Head of caudate nucleus (tissue), 42 donors: ENCODE measurements at places on chromosomes 5 and 9.

DNA sequence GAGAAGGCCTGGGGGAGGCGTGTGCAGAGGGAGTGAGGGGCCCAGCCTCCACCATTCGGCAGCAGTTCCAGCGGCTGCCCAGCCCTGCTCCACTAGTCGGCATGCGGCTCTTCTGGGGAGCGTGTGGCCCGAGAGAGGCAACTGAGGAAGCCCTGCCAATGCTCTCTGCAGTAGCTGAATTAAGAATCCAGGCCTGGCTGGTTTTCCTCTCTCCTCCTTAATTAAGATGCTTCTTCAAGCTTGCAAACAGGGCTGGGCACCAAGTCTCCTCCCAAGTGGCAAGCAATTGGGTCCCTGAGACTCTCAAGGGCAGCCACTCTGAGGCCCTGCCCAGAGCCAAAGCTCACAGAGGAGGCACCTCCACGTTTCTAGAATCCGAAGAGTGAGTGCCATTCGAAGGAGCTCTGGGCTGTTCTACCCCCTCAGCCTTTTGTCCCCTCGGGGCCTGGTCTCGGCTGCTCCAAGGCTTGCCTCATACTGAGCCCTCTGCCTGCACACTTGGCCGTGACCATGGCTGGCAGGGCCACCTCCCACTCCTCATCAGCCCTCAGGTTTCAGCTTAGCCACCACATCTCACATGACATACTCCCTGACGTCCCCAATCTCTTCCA, 75.4 kb upstream of the LRRTM2 start:
- DNase-seq, result peak; percentile 34

DNA sequence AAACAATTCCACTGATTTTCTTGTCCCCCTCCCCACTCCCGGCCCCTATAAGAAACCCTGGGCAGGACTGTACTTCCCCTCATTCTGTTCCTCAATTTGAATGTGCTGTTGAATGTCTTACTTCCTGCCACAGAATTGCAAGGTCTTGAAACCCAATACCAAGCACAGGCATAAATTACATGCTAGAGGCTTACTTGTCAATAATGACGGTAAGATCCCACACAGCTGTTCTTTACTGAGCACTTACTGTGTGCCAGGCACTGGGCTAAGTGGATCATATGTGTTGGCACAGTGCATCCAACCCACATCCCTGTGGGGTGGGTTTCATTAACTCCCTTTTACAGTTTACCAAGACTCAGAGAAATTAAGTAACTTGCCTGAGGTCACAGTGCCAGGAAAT, 63.4 kb downstream of the MVB12B start:
- no peak for DNase-seq

DNA sequence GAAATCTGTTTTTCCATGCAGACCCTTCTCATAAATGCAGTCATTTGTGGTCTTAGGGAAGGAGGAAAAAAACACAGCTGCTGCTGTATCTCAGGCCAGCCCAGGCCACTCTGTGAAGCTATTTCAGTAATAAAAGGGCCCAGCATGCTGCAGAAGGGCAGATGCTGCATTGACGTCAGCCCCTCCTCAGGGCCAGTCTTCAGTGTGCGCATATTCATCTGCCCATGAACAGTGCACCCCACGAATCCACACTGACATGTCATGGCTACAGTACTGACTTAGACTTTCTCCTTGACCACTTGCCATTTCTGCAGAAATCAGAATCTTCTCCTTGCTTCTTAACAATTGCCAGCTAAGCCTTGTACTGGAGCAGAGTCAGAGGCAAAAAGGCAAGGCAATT, 304.7 kb downstream of the GABRG2 start:
- DNase-seq, result no peak

DNA sequence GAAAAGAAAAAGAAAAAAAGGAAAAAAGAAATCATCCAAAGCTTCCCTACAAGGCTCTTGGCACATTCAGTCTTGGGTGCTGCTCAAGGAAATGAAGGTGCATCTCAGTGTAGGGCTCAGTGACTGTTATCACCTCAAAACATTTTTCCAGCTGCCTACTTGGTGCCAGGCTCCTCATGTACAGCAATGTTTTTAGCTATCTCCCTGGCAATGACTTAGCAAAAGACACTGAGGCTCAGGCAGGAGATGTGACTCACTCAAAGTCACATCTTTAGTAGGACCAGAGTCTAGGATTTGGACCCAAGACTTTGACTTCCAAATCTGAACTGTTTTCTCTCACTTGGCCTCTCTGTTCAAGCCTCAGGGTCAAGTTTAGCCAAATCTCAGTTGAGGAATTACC, 264.2 kb downstream of the CRB2 start:
- no peak for DNase-seq

- no peak for DNase-seq
These were observed 53.0 kb downstream of the SUB1 start for GRCh38 chr5:32638309-32638708.

- DNase-seq, result no peak
These were observed 44.0 kb upstream of the SLC30A5 start for GRCh38 chr5:69049796-69050195.

- DNase-seq, result no peak
These were observed 34.5 kb upstream of the BASP1 start for GRCh38 chr5:17182981-17183380.

DNA sequence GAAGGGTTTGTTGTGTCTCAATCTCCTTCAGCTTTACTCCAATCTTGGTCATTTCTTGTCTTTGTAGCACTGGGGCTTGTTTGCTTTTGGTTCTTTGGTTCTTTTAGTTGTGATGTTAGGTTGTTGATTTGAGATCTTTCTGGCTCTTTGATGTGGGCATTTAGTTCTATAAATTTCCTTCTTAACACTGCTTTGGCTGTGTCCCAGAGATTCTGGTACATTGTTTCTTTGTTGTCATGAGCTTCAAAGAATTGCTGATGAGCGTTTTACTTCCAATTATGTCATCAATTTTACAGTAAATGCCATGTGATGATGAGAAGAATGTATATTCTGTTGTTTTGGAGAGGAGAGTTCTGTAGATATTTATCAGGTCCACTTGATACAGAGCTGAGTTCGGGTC, 353.3 kb downstream of the MAN2A1 start:
- DNase-seq, result no peak

- DNase-seq, result no peak
These were observed 128.3 kb downstream of the HSD17B3 start for GRCh38 chr9:96173640-96174039.

- no peak for DNase-seq
These were observed 37.2 kb upstream of the S1PR3 start for GRCh38 chr9:88954066-88954465.

DNA sequence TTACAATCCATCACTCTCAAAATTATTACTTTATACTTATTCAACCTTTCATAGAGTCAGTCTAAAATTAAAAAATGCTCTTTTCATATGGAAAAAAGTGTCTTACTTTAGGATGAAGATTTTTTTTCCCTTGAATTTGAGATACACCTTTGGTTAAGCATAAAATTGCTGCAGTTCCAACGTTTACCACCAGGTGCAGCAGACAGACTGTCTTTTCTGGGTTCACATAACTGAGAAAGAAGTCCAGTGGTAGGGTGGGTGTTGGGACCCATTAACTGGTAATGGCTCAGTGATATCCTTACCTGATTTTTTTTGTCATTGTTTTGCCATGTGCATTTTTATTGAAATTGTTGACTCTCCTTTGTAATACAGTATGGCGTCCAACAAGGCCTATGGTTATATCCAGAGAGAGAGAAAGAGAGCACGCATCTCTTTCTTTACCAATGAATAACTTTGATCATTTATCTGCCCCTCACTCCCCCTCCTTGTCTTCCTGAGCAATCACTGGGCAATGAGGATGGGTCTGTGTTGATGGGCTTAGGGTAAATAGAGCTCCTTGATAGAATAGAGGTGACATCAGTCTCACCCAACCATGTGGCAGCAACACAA, 98.4 kb downstream of the FBXL7 start:
- DNase-seq, result peak; percentile 43

DNA sequence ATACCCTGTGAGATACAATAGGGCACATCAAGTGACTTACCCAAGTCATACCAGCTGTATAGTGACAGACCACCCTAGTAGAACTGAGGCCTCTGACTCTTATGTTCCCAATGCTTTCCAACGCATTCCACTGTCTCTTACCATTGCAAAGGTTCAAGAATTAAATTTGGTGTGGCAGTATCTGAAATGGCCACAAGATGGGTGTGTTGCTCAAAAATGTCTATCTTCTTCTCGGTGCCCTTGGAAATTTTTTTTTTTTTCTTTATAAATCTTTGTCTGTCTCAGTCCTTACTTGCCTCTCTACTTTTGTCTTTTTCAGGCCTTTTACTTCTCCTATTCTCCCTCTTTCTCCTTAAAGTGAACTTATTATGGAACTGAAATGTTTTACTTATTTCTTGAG, 48.4 kb downstream of the GPR21 start:
- no peak for DNase-seq

GRCh38 chr5:1850324-1851154, 32.2 kb downstream of the IRX4 start:
- no peak for DNase-seq

- DNase-seq, result peak; percentile 89
These were observed 4.8 kb upstream of the SARDH start for GRCh38 chr9:133742849-133743444.

GRCh38 chr5:5584751-5585150, 162.3 kb downstream of the ICE1 start:
- no peak for DNase-seq

- no peak for DNase-seq
These were observed 77.5 kb downstream of the PSD2 start for GRCh38 chr5:139872851-139873794.

- no peak for DNase-seq
These were observed 408.3 kb downstream of the MED10 start for GRCh38 chr5:5969942-5970483.

- no peak for DNase-seq
These were observed 2.1 kb upstream of the SLC12A7 start for GRCh38 chr5:1113805-1114586.

- DNase-seq, result peak; percentile 92
These were observed 84.4 kb downstream of the INSYN2B start for GRCh38 chr5:169895926-169896325.

DNA sequence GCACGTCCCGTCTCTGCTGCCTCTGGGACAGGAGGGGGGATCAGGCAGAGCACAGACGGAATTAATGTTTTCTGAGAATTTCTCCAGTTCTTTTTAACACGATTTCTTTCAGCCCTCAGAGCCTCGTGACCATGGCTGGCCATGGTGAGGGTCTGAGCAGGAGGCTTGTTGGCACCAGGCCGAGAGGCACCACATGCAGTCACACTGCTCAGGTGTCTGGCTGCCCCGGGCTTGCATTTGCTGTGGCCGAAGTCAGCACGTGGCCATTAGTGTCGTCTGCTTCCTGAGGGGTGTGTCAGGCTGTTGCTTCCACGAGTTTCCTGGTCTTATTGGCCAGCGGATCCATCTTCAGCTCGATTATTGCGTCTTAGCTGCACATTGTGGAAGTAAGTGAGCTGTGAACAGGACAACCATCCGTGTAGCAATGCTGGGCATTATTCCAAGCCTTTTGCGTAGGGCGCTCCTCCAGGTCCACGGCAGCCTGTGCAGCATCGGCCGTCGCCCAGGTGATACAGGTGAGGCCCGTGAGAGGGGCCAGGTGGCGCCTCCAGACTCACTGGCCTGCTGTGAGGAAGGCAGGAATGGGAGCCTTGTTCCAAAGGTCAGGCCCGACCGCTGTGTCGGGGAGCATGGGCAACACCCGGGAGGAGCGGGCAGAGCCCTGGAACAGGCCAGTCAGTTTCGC, 114.2 kb upstream of the CACNA1B start:
- DNase-seq, result no peak

GRCh38 chr5:147712019-147712418, 70.5 kb downstream of the JAKMIP2 start:
- DNase-seq, result no peak

- no peak for DNase-seq
These were observed 1.4 kb downstream of the ZFR start for GRCh38 chr5:32443145-32443540.

DNA sequence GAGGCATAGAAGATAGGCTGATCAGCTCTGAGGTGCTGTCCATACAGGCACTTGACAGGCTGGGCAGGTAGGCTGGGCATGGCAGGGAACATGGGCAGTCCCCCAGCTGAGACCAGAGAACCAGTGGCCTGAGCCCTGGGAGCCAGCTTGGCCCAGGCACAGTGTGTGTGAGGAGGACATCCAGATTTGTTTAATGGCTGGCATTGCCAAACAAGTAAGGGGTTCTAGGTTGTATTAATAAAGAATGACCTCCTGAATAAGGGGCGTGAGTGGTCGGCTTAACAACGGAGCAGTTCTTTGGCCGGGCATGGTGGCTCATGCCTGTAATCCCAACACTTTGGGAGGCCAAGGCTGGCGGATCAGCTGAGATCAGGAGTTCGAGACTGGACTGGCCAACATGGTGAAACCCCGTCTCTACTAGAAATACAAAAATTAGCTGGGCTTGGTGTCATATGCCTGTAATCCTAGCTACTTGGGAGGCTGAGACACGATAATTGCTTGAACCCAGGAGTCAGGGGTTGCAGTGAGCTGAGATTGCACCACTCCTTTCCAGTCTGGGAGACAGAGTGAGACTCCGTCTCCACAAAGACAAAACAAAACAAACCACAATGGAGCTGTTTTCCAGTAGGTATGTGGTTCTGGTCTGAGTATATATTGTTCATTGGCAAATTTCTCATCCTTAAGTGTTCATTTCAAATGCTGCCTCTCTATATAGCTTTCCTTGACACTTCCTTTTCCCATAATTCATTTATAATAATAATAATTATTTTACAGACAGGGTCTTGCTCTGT, 56.2 kb downstream of the ANGPTL2 start:
- no peak for DNase-seq

GRCh38 chr5:139648205-139649081, at the start of gene CXXC5:
TSS of gene CXXC5 (plus strand) at chr5:139648349. CDS start at chr5:139680524, 32,175 bp downstream.
- peak; percentile 86 for DNase-seq

GRCh38 chr9:14314929-14315874, 1.3 kb upstream of the NFIB start:
- peak; percentile 95 for DNase-seq

- no peak for DNase-seq
These were observed 764 bp downstream of the ANKRA2 start for GRCh38 chr5:73564675-73565074.

- no peak for DNase-seq
These were observed 473.4 kb downstream of the NTRK2 start for GRCh38 chr9:85142968-85143367.

DNA sequence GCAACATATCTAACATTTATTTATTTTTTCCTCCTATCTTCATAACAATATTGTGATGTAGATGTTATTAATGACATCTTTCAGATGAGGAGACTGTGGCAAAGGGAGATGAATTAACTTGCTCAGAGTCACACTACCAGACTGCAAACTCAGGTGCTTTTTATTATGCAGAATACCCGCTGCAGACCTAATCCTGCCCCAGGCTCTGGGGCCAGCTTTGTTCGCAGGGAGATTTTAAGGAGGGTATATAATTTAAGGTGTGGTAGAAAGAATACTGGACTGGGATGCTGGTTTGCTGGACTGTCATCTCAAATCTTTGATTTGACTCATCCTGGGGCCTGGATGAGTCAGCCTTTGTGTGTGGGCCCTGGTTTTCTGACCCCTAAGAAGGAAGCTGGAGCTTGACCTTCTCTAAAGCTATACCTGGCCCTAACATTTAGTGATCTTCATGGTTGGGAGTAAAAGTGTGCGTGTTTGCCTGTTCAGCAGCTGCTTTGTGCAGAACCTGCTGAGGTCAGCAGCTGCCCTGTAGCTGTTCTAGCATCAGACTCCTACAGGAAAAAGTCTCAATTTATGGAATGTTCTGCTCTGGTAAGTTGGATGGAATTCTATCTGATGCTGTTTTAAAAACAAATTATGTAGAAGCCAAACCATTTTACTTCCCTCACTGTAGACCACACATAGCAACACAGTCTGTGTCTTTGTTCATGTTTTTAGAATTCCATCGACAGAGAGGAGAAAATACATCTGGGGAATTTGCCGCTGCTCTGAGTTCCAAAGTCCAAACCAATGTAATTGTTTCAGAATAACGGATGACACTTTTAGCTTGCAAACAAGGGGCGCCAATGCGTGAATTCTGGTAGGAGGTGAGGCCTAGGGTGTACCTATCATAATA, 4.5 kb downstream of the SLC36A1 start:
- no peak for DNase-seq
